NT2/D1 (cell line): ENCODE measurements at places on chromosomes 2 and 18.

- no peak for DNase-seq
Observed at GRCh38 chr2:60544954-60545560, 8.4 kb downstream of the BCL11A start.

- DNase-seq = no peak
Observed at GRCh38 chr2:44833171-44834069, 108.1 kb upstream of the SIX3 start.

DNA sequence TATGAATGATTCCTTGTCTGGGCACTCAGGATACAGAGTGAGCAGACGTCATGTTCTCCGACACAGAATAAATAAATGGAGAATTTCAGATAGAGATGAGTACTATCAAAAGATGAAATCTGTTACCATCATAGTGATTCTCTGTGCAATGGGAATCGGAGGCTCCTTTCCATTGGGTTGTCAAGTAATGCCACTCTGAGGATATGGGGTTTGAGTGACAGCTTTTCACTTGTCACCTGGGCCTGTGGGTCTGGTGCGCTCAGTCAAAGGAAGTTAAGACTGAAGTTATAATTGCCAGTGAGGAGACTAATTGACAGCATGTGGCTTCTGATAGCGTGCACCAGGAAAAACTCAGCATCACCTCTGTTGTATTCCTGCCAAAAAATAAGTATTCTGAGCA is 387.2 kb downstream of the SOX11 start:
- DNase-seq = no peak

DNA sequence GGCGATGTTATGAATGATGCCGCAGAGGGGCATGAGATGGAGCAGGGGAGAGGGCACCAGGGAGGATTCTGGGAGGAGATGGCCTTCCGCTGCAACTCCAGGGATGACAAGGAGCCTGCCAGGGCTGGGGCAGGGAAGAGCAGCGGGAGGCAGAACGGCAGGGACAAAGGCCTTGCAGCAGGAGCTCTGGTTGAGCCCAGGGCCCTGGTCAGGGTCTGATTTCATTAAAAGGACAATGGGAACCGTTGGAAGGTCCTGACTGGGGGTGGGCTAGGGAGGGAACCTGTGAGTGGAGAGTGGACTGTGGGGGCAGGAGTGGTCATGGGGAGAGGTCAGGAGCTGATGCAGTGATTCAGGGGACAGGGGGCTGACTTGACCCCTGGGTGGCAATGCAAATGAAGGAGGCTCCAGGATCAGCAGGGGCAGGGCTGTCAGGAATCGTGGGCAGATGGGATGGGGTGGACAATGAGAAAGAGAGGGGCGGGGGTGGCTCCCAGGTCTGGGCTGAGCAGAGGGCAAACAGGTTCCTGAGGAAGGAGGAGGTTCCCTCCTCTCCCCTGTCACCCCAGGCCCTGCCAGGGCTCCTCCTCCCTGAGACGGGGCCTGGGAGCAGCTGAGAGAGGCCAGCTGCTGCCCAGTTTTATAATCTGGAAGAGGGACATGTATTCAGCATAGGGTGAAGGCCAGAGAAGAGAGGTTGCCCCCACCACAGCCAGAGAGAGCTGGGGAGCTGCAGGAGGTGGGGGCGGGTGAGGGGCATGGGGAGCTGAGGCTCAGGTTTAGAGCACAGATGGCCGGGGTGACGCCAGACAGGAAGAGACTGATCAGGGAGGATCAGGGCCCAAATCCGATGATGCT is 7.3 kb upstream of the DUSP2 start:
- no peak for DNase-seq

DNA sequence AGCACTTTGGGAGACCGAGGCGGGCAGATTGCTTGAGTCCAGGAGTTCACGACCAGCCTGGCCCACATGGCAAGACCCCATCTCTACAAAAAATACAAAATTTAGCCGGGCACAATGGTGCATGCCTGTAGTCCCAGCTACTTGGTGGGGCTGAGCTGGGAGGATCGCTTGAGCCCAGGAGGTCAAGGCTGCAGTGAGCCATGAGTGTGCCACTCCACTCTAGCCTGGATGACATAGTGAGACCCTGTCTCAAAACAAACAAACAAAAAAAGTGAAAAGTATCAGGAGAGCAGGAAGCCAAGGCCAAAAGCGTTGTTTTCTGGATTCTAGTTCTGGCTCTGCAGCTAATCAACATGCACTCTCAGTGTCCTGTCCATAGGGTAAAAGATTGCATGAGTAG is 10.7 kb upstream of the CLASP1 start:
- no peak for DNase-seq

DNA sequence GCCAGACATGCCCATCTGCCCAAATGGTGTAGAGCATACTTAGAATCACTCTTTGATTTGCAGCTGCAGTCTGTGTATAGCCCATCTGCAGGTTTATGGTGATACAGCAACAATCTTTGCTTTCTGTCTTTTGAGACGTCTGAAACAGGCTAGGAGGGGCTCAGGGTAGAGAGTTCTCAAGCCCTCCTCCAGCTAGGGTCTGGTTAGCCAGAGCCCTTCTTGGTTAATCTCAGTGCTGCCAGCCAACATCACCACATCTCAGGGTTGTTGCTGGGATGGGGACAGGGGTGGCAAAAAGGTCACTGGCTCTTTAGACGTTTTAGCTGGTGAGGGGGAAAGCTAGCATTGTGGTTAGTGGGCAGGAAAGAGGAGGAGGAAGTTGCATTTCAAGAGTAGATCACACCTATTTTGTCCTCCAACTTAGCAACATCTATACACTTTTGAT is 136.6 kb upstream of the ACAA2 start:
- no peak for DNase-seq

- no peak for DNase-seq
Observed at GRCh38 chr18:26642440-26643348, 94.3 kb upstream of the KCTD1 start.

DNA sequence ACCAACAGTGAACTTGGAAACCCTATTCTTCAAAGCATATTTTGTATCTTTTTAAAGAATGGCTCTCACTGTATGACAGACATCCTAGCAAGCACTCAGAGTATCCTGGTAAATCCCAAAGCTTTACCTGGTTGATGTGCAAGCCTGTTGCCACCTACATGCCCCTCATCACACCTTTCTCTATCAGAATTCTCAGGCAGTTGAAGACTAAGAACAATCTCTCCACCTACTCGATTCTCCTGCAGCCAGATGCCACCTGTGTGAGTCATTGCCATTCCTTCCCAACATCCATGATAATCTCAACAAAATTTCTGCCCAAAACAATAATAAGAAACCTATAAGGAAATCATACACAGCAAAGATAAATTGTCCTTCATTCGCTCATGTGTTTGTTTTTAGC is 659.8 kb downstream of the BCL11A start:
- no peak for DNase-seq

DNA sequence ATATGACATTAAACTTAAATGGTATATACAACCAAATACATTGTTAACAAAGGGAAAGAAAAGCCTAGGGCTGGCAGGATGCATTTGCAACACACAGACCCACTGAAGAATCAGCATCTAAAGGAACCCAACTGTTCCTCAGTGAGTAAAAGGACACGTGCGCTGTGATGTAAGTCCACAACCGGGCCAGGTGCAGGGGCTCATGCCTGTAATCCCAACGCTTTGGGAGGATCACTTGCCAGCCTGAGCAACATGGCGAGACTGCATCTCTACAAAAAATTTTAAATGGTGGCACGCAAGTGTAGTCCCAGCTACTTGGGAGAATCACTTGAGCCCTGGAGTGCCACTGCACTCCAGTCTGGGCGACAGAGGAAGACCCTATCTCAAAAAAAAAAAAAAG is 3.9 kb downstream of the DTNB start:
- DNase-seq = no peak

GRCh38 chr2:39696838-39697237 is 31.1 kb downstream of the TMEM178A start:
- DNase-seq = no peak

GRCh38 chr18:72155327-72155726 is 388.8 kb downstream of the CBLN2 start:
- DNase-seq = no peak

- DNase-seq = no peak
Observed at GRCh38 chr2:2230433-2230817, 100.7 kb downstream of the MYT1L start.

- DNase-seq = no peak
Observed at GRCh38 chr2:98815795-98816194, 84.9 kb upstream of the MGAT4A start.
